Posterior cingulate gyrus (tissue), 11 donors: ENCODE measurements at places on chromosomes 5 and 9.

DNA sequence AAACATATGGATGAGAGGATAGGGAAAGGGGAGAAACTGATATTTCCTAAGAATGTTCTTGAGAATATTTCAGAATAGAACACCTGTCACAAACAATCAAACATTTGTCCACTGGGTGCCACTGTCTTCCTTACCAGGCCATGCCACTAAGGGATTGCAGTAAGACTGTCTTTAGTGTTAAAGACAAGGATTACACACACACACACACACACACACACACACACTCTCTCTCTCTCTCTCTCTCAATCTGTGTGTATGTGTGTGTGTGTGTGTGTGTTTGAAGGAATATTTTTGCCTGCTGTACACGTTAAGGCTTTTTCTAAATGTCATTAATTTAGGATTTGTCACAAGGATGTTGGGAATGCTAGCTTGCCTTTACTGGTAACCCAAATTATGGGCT, 54.4 kb downstream of the CCDC192 start:
- peak; percentile 10 for DNase-seq

DNA sequence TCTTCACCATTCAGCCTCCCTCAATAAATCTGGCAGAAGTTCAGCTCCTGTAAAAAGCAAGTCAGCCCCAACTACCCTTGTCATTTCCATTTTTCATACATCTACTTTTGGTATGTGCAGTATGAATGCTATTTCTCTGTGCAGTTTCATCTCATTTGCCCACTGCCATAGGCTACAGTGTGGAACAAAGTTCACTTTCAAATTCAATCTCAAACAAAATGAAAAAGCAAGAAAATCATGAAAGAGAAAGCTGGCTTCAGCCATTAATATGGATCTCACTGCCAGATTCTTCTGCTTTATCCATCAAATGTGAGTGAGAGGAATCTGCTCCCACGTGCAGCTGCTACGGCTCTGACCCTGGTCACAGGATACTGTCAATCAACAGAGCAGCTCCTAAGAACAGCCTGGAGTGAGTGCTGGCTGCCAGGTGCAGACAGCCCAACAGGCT, 494.2 kb downstream of the ZNF608 start:
- no peak for DNase-seq

- DNase-seq: no peak
These were observed 286.4 kb downstream of the FANCC start for GRCh38 chr9:95030920-95031642.

DNA sequence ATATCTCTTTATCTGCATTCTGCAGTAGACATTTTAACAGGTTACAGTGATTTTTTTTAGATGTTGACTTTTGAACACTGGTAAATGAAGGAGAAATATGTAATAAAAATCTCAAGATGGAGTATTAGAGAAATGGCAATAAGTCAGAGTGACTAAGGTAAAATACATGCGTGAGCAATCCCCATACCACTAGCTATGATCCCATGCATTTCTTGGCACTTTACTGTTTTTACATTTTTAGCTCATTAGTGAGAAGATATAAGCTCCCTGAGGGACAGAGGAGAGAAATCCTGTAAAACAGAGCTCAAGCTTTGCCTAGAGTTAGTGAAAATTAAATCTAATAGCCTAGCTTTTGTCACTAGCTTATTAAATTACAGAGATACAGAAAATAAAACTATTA, 181.9 kb upstream of the TRPM3 start:
- no peak for DNase-seq

- DNase-seq: no peak
These were observed 82.1 kb downstream of the SLF1 start for GRCh38 chr5:94700592-94700991.

- no peak for DNase-seq
These were observed 42.8 kb downstream of the EXD3 start for GRCh38 chr9:137380171-137380570.

DNA sequence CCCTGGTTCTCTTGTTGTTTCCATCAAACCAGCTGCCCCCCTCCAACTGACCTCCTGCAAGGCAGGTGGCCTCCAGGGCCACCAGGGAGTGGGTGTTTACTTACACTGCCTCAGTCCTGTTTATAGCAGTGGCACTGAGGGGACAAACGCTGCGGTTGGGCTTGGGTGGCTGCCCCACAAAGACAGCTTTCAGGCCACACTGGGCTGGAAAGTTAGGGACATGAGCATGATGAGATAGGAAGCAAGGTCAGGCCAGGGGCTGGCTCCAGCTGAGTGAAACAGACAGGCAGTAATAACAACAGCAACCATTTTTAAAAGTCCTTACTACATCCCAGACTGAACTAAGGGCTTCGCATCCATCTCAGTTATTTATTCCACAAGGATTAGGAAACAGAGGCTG, 20.6 kb downstream of the BOD1 start:
- DNase-seq: no peak

- no peak for DNase-seq
These were observed 41.3 kb downstream of the ZNF366 start for GRCh38 chr5:72465601-72466563.

DNA sequence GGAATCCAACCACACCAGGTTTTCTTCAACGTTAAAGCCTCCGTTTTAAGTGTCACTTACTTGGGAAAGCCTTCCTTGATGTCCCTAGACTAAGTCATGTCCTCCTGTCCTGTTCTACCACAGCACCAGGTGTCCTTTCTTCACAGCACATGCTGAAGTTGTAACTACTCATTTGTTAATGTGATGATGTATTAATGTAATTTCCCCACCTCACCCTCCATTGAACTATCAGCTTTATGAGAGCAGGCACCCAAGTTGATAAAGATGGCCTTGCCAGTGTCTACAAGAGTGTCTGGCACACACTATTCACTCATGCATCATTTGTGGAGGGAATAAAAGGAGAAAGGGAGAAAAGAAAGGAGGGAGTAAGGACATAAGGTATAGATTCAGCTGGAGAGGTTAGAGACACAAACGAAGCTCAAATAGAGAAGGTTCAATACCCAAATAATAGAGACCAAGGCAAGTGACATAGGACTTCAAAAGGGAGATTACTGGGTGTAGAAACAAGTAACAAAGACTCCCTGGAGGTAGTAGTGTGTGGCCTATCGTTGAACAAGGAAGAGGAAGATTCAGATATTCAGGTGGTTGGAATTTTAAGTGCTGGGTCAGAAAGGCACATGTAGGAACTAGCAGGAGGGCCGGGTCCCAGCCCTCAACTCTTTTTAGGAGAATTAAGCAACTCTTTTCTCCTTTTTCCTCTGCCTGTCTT, 6.6 kb downstream of the ITK start:
- no peak for DNase-seq

DNA sequence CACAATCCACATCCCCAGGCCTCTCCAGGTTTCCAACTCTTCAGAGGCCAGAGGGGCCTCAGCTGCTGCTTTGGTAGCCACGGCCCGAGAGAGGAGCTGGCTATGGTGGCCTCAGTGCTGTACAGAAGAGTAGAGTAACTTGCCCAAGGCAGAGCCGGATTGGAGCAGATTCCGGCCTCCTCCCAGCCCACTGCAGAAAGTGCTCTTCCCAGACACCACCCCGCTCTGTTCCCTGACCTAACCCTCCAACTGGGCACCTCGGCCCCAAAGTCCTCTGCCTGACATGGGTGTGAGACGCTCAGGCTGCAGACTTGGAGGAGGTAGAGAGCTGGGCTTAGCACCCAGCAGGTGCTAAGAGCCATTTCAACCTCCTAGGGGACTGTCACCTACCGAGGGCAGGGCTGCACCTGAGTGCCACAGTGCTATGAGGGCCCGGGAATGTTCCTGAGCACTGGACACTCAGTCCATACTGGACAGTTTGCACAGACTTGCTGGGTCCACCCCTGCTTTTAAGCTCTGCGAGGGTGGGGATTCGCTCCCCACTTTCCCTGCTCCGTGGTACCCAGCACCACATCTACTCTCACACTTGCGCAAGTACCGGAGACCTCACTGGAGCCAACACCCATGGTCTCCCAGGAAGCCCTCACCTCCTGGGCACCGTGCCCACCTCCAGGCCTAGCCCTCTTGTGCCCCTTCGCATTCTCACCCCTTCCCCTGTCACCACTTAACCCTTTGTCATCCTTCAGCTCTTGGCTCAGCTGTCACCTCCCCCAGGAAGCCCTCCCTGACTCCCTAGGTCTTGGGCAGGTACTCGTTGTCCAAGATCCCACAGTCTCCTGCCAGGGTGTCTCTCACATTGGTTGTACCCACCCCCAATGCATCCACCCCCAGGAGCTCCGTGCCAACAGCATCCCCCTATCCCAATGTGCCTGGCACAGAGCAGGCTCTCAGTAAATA, 49.8 kb downstream of the DBH start:
- no peak for DNase-seq

DNA sequence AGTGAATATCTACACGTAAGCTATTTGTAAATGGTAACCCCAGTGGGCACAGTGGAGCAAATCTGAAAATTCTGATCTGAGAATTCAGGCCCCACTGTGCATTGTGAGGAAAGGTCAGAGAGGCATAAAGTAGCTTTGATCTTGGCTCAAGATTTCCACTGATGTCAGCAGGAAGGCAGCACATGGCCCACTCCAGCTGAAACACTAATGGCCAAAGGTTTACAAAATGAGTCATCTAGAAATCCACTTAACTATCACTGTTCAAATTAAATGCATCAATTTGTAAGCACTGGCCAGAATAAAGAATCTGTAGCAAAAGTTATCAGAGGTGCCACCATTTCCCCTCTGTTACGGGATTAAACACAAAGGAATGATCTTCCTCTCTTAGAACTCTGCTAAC, 191.6 kb downstream of the C9orf152 start:
- no peak for DNase-seq

- DNase-seq: no peak
These were observed 149.8 kb downstream of the NR2F1-AS1 start for GRCh38 chr5:93431250-93431649.

DNA sequence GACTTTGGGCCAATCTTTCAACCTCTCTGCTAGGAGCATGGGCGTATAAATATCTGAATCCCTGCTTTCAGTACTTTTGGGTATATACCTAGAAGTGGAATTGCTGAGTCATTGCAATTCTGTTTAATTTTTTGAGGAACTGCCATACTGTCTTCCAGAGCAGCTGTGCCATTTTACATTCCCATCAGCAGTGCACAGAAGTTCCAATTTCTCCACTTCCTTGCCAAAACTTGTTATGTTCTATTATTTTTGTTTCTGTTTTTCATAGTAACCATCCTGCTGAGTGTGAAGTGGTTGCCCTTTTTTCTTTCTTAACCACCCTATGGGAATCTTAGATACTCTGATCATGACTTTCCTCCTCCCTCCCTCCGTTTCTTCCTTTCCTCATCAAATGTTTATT, 11.1 kb upstream of the CCIN start:
- DNase-seq: no peak

GRCh38 chr5:54883374-54884194, 101.8 kb downstream of the ESM1 start:
- no peak for DNase-seq

DNA sequence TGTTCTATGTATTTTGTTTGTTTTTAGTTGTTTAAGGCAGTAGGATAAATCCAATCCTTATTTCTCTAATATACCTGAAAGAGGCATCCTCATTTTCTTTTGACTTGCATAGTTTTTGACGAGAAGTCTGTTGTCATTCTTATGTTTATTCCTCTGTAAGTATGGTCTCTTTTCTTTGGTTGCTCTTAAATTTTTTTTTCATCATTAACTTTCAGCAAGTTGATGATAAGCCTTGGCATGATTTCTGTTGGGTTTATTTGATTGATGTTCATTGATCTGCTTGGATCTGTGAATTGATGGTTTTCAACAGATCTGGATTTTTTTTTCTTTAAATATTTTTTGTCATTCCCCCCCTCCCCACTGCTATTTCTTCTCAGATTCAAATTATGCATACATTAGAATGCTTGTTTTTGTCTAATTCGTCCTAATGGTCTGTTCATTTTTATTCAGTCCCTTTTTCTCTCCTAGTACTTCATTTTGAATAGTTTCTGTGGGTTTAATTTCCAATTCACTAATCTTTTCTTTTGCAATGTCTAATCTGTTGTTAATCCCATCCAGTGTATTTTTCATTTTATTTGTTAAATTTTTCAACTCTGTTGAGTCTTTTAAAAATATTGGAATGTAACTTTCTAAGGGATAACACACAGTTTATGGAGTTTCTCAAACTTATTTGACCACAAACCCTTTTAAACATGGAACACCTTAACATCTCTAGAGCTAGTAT, 495.9 kb downstream of the CSNK1G3 start:
- no peak for DNase-seq

DNA sequence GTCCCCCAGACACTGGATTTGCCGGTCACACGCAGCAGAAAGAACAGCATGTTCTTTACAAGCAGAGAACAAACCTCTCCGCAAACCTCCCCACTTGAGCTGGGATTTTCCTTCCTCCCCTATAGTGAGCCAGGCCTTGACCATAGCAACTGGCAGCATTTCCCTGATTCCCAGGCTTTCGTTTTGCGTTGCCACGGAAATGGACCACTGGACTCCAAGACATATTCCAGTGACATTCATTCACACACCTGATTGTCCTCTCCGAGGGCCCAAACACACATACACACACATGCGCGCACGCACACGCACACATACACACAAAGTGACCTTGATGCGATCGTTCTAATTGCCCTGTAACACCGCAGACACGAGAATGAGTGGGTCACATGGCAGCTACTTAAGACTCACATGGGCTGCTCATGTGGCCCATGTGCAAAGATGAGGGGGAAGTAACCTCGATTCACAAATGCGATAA, 80.9 kb upstream of the CPEB4 start:
- peak; percentile 15 for DNase-seq

DNA sequence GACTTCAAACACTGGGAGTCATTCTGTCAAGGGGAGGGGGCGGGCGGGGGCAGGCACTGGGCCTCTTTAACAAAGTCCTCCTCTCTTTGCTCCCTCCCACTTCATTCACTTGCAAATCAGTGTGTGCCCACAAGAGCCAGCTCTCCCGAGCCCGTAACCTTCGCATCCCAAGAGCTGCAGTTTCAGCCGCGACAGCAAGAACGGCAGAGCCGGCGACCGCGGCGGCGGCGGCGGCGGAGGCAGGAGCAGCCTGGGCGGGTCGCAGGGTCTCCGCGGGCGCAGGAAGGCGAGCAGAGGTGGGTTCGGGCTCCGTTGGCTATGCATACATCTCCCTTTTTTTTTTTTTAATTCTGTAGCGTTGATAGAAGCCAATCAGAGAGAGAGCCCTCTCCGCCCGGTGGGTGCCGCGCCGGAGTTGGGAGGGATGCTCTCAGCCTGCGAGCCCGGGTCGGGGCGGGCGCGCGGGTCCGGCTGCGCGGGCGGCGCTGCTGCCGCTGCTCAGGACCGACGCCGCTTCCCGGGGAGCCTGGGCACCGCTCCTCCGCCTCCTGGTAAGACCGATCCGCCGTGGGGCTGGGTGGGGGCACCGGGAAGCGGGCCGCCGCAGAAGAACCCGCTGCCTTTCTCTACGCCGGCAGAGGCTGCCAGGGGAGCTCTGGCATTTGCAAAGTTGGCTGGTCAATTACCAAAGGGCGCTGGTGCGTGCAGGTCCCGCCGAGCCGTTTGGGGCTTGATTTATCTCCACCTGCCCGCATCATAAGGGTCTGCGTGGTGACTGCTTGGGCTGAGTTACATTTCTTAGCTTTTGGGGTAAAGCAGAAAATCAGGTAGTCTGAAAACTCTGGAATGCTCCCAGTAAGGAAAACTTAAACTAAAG, at the start of gene CDH6:
Gene CDH6, plus strand, starts transcription at position 96 of the 877 bp plus-strand sequence. CDS start 73,788 bp downstream, outside the sequence.
- DNase-seq: peak; percentile 33

GRCh38 chr9:37038302-37038942, 4.4 kb upstream of the PAX5 start:
- no peak for DNase-seq

- no peak for DNase-seq
These were observed 17.3 kb upstream of the TNIP1 start for GRCh38 chr5:151097820-151098767.

- no peak for DNase-seq
These were observed 11.7 kb upstream of the SETX start for GRCh38 chr9:132366481-132366880.
